Thoracic aorta (tissue), 2 donors: ENCODE measurements at places on chromosomes 13 and 19.

GRCh38 chr13:96075953-96076543 lies 13.9 kb upstream of the HS6ST3 start:
- DNase-seq, result no peak

DNA sequence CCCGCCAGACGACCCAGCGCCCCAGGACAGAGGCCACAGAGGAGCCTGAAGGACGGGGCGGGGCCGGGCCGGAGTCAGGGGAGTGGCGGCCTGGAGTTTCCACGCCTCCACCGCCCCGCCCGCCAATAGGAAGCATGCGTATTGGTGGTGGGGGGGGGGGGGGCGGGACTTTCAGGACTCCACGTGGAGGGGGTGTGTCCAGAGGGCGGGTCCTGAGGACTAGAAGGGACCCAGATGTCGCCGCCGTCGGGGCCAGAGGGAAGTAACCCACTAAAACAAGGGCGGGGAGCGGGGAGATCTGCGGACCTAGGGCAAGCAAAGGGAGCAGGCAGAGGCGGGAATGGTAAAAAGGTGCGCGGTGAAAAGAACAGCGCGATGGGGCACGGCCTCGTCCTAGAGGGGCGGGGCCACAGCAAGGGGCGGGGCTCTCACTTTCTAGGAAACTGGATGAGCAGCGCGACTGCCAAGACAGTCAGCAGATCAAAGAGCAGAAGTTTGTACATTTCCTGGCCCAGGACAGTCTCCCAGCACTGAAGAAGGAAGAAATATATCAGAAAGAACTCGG lies 2.8 kb upstream of the LENG1 start:
- DNase-seq, result peak; percentile 40

DNA sequence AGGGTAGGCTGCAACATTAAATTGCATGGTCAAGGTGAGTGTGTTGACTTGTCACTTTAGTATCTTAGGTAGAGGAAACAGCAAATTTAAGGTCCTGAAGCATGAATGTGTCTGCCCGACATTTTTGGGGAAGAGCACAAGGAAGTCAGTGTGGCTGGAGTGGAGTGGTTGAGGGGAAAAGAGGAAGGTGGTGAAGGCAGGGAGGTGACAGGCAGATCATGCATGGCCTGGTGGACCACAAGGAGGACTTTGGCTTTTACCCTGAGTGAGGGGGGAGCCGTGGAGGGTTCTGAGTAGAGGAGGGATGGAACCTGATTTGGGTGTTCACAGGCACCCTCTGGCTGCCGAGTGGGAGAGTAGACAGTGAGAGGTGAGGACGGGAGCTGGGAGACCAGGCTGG lies 168.0 kb downstream of the IER2 start:
- no peak for DNase-seq

GRCh38 chr19:11856596-11857250 lies 8.2 kb downstream of the ZNF439 start:
- no peak for DNase-seq

DNA sequence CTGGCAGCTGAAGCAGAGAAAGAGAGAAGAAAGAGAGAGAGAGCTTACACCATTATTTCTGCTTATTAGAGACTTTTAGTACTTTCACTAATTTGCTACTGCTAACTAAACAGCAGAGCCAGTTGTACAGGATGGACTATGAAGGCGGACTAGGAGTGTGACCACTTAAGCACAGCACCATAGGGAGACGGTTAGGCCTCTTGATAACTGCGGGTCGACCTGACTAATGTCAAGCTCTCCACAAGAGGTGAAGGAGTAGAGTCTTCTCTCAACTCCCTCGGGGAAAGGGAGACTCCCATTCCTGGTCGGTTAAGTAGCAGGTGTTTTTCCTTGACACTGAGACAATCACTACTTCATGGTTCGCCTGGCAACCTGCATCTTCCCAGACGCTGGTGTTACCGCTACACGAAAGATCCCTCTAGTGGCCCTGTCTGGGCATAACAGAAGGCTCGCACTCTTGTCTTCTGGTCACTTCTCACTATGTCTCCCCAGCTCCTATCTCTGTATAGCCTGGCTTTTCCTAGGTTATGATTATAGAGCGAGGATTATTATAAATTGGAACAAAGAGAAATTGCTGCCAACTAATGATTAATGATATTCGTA lies 5.3 kb upstream of the PSG7 start:
- no peak for DNase-seq

- DNase-seq, result no peak
Observed at GRCh38 chr19:5973376-5973775, 4.6 kb downstream of the RANBP3 start.

DNA sequence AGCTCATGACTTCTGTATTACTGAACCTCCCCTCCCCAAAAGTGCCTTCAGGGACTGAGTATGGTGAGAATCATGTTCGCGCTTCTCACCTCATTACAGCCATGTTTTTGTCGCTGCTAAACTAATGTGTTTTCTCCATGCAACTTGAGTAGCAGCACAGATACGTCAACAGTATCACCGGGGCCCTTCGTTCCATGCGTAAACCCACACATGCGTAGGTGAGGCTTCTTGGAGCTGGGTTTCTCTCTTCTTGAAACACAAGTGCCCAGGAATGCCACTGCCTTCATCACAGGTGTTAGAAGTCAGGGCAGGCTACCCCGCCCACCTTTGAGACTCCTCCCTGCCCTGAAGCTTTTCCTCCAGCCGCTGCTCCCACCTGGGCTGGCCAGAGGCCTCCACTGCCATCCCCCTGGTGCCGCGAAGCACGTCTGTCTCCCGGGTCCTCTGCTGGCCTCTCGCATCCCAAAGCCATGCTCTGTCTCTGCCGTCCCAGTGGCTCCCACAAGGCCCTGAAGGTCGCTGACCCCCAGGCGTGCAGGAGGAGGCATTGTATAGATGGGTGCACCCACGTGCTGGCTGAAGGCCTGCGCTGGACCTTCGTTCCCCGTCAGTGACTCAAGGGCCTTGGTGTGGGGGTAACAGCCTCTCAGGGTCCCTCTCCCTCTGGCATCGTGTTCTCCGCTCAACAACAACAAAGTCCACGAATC lies 135.3 kb upstream of the MCF2L start:
- no peak for DNase-seq

GRCh38 chr13:112648966-112649690 lies 40.7 kb upstream of the ATP11A start:
- DNase-seq, result no peak
